ENCODE measurements at places on chromosomes 4 and X.
A peak's percentile ranks its signal among the peaks of the same experiment; 100 is the strongest.

- no peak for DNase-seq
Measured at GRCh38 chrX:47637546-47638195, 7.9 kb upstream of the CFP start.

GRCh38 chrX:45806410-45807121 is 605.9 kb upstream of the DIPK2B start:
- peak; percentile 11 for DNase-seq

DNA sequence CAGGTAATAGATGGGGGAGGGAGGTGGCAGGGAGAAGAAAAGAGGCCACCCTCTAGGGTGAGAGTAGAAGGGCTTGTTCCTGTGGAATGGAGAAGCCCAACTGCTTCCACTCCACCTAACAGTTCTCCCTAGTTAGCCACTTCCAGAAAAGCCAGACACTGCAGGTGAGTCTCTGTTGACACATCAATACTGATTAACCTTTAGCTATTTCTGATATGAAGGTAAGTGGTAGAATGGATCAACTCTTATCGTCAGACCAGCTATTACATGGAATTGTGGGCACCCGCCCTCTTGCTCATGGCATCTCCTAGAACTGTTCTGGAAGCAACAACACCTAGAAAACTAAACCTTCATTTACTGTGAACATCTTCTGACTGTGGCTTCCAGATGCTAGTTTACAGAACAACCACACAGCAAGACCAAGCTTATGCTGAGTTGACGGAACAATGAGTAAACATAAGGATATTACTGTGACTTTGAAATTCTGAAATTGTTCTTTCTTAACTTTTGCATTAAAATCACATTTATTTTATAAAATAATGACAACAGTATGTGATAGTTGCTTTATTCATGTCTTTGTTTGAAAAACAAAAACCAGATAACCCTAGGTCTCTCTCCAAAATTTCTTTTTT is 44.7 kb downstream of the ANXA3 start:
- DNase-seq = no peak

- no peak for DNase-seq
Measured at GRCh38 chrX:114075073-114075673, 508.7 kb upstream of the HTR2C start.

- DNase-seq = no peak
Measured at GRCh38 chr4:28334249-28334648, 1473.6 kb downstream of the STIM2 start.

DNA sequence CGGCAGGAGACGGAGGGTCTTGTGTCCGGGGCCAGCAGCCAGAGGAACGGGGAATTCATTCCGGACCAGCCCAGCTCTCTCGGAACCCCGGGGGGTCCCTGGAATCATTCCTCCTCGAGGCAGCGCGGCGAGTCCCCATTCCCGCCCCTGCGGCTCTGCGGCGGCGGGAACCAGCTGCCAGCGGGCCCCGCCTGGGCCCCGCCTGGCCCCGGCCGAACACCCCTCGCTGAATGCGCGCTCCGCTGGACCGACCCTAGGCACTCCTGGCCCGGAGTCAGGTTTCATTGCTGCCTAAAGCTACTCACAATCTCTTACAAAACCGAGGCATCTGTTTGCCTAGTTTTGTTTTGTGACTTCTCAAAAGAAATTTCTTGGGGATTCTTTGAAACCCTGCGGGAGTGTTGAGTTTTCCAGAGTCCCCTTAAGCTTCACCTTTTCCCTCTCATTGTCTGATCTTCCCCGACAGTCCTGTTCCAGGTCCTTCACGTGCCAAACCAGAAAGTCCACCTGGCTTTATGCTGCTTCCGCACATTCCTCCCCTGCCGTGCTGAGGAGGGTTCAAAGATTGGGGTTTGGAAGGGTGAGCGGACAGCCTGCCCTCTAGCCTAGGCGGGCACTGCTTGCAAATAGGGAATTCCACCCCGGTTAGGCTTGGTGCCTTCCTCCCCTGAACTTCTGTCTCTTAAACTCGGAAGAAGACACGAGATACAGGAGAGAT is 789 bp downstream of the ARHGAP10 start:
- no peak for DNase-seq

- no peak for DNase-seq
Measured at GRCh38 chr4:140256335-140256734, 102.4 kb upstream of the MAML3 start.

DNA sequence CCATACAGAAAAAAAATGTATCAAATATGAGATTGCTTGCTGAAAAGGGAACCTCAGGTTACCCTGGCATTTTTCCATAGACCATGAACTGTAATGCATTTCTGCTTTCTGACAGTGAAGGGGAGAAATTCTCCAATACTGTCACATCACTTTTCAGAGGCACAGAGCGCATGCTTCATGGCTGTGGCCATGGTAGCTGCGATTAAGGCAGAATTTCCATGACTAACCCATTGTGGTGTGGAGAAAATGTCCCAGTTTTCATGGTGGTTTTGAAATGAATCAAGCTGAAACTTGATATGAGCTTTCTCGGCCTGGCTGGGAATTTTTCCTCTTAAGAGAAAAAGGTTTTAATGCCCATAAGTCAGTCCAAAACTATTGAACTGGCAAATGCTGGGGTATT is 39.5 kb upstream of the MAP3K15 start:
- no peak for DNase-seq
